ENCODE measurements at places on chromosomes 4 and X.

GRCh38 chrX:11386812-11387211, 93.6 kb downstream of the AMELX start:
- no peak for DNase-seq

DNA sequence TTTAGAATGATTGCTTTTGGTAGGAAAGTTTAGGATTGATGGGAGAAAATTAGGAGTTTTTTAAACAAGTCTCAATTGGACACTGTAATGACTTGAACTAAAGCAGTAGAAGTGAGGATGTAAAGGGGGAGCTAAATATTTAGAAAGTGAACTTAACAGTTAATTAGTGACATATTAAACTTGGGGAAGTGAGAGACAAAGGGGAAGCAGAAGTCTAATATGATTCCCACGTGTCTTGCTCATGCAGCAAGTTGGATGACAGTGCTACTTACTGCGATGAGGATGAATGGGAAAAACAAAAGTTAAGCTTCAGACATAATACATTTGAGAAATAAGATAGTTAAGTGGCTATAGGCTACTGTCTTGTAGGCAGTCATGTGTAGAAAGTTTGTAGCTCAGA, 110.4 kb downstream of the RPA4 start:
- no peak for DNase-seq

DNA sequence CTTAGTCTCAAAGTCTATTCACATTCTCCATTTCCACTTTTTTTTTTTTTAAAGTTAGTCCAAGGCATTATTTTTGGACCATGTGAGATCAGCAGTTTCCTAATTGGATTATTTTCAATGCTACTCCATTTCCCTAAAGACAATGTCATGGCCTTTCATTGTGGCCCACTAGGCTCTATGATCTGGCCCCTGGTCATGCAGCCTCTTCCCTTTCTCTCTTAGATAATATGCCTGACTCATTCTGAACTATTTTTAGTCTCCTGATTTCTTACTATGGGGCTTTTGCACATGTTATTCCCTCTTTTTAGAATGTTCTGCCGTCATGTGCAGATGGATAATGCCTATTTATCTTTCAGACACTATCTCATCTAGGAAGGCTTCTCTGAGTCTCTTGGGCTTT, 157.3 kb downstream of the TMA16 start:
- no peak for DNase-seq

- DNase-seq, result no peak
These were observed 2.0 kb upstream of the ADH7 start for GRCh38 chr4:99436976-99437722.

DNA sequence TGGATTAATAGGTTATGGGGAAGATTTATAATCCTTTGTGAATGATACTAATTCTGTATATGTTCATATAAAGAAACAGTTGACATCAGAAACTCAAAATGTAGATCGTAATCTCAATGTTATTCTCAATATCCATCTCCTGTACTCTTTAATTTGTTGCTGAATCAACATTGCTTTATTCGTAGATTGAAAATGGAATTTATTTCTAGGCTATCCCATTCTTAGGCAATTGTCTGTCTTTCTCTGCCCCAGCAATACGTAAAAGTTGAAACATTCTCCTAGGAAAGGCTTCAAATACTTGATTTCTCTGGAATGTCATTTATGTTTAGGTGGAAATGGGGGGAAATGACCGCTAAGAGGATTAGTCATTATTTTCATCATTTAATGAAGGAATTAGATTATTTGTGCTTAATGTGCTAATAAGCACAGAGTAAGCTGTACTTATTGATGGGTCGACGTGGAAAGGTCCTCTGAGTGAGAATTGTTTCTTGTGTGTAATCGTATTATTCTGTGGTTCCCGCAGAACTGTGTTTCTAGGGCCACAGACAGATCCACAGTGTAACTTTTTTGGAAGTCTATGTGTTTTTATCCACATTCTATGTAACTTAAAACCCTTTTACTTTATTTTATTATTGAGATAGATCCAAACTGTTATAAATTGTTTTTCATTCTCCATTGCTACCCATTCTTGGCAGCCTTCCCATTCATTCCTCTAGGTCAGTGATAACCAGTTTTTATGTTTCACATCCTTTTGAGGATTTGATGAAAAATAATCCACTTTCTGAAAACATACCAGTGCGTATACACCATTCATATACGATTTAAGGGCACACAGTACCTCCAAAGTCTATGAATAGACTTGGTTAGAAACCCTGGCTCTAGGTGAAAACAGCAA, 262.9 kb downstream of the ARHGAP10 start:
- DNase-seq, result no peak

Measured in activated CD8-positive, alpha-beta memory T cell treated with anti-CD3 and anti-CD28 coated beads for 1 hour (primary cell).